ENCODE measurements at places on chromosomes 16 and 17.

GRCh38 chr17:64214950-64215349 lies 48.1 kb downstream of the TEX2 start:
- DNase-seq = no peak

DNA sequence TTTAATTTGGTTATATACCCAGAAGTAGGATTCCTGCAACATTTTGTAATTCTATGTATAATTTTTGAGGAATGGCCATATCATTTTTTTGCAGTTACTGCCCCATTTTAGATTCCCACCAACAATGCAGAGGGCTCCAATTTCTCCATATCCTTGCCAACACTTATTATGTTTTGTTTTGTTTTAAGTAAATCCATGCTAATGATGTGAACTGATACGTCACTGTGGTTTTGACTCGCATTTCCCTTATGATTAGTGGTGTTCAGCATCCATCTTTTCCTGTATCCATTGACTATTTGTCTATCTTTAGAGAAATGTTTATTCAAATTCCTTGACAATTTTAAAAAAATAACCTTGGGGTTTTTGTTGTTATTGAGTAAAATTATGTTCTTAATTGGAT lies 826.4 kb downstream of the CDH11 start:
- no peak for DNase-seq

DNA sequence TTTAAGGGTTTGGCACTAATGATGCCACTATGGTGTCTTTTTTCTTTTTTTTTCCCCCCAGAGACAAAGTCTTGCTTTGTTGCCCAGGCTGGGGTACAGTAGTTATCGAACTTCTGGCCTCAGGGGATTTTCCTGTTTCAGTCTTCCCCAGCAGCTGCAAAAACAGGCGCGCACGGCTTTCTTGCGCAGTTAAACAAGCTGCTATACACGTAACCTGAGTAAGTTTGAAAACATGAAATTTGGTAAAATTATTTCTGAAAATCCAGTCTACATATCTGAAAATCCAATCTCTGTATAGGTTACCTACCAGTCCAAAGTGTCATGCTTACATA lies 11.8 kb downstream of the TEX14 start:
- DNase-seq = no peak

DNA sequence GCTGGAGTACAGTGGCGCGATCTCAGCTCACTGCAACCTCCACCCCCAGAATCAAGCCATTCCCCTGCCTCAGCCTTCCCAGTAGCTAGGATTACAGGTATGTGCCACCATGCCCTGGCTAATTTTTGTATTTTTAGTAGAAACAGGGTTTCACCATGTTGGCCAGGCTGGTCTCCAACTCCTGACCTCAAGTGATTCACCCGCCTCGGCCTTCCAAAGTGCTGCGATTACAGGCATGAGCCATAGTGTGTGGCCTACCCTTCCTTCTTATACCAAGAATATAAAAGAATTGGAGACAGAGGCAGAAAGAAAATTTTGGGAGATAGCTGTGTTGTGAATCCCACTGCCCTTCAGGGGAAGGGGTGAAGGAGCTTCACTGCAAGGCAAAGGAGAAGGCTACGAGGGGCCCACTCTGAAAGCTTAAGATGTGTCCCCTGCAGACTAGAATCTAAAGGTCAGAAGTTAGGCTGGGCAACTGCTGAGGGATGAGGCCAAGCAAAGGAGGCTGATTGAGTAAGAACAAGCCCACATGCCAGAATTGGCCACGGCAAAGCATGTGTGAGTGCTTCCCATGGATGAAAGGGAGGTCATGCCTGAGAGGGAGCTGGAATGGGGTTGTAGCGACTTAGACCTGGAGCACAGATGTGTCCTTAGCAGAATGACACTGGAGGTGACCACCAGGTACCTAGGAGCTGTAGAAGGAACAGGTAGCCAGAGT lies 8.4 kb upstream of the CRYBA1 start:
- no peak for DNase-seq

DNA sequence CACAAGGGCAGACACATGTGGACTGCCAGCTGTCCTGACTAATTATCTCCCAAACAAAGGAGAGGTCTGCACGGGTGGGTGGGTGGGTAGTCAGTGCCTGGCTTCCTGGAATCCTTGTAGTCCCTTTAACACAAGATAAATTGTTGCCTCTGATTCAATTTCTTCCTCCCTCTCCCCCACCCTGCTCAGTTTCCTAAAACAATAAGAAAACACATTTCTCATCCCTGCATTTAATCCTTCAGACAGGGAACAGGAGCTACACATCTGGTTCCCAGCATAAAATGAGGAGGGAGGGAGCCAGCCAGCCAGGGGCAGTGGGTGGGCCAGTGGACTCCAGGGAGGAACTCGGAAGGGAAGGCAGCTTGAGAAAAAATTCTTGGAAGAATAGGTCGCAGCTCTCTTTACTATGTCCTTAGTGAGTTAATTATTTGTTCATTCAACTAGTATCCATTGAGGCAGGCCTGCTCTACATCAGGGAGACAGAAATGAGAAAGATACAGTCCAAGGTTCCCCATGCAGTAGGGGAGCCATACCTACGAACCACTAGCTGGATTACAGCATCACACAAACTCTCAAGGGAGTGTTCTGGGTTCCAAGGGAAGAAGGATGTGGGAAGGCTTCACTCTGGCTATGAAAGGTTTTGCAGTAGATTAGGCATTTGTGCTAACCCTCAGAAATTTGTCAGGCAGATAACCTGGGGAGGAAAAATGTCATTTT lies 58.3 kb downstream of the CCT6B start:
- DNase-seq = no peak

- DNase-seq = no peak
Measured at GRCh38 chr16:84360170-84360569, 8.2 kb upstream of the ATP2C2 start.

- DNase-seq = no peak
Measured at GRCh38 chr16:28607116-28607623, 2.7 kb downstream of the SULT1A1 start.

- DNase-seq = peak; percentile 45
Measured at GRCh38 chr16:47142821-47143676, 696 bp downstream of the NETO2 start.

DNA sequence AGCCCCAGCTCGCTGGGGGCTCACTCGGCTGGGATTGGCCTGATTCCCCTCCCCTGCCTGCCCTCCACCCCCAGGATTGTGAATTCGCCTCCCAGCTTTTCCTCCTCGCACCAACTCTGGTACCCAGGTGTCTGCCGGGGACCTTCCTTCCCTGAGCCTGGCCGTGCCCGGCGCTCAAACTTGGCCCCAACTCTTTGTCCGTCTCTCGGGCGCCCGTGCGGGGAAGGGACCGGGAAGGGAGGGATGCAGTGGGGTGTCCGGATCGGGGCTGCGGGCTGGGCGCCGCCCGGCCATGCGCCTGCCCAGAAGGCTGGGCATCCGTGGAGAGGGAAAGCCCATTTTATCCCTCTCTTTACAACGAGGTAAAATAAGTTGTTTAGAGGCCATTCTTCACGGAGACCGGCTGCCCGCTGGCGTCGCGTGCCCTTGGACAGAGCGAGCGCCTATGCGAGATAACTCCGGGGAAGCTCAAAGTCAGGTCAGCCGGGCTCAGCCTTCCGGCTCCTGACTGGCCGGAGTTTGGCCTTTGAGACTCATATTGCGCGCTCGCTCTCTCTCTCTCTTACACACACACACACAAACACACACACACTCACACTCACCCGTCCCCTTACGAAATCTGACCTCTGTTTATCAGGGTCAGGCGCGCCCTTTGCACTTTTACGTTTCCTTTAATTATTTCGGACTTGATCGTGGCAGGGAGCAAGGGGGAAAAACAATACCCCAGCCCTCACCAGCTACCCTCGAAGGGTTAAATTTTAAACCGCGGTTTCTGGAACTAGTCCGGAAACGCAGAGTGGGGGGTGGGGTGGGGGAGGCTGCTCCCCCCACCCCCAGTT lies 774 bp upstream of the MAF start:
- no peak for DNase-seq

GRCh38 chr17:31062346-31062745 lies 32.4 kb upstream of the NF1 start:
- no peak for DNase-seq

- DNase-seq = no peak
Measured at GRCh38 chr17:63086483-63087185, 120.6 kb downstream of the TANC2 start.

DNA sequence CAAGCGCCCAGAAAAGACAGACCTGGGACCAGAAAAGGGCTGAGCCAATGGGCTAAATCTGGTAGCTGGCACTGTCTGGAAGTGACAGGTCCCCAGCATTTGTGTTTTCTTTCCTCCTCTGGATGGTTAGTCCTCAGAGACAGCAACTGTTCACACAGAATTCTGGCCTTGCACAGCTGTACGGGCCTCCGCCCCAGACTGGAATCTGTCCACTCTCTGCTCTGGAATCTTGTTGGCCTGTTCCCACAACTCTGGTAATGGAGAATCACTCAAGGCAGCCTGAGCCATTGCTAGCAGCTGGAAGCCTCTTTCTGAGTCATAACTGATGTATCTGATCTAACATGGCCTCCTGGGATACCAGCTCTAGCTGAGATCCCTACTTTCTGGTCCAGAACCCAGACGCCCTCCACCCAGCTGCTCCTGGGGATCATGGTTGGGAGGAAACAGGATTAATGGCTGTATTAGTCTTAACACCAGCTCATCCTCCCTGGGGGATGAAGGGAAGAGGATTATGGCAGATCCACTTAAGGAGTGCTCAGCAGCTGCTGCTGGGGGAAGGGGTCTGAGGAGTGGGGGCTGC lies 9.1 kb downstream of the ZNF668 start:
- DNase-seq = peak; percentile 89

DNA sequence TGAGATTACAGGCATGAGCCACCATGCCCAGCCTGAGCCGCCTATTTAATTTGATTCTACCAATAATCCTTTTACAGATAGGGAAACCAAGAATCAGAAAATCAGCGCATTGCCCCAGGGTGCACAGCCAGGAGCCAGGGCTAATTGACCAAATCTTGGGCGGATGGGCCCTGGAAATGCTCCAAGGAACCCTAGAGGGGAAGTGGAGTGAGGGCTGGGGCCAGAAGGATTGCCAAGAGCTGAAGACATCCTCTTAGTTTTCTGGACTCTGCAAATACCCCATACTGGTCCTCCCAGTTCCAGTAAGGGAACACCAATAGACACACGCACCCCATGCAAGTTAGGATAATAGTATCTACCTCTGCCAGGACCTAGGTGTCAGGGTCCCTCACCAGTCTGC lies 3.8 kb downstream of the FHOD1 start:
- no peak for DNase-seq

DNA sequence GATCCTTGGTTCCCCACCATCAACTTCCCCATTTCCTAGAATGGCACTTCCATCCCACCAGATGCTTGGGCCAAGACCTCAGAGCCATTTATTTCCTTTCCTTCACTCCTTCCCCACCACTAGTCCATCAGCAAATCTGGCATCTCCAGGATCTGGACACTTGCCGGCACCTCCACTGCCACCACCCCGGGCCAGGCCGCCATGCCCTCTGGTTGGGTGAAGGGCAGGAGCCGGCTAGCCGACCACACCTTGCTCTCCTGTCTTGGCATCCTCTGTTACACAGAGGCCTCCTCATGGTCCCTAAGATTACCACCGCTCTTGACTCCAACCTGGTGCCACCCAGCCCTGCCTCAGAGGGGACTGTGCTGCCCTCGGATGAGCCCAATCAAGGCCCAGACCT lies 104.5 kb downstream of the RMI2 start:
- DNase-seq = no peak

DNA sequence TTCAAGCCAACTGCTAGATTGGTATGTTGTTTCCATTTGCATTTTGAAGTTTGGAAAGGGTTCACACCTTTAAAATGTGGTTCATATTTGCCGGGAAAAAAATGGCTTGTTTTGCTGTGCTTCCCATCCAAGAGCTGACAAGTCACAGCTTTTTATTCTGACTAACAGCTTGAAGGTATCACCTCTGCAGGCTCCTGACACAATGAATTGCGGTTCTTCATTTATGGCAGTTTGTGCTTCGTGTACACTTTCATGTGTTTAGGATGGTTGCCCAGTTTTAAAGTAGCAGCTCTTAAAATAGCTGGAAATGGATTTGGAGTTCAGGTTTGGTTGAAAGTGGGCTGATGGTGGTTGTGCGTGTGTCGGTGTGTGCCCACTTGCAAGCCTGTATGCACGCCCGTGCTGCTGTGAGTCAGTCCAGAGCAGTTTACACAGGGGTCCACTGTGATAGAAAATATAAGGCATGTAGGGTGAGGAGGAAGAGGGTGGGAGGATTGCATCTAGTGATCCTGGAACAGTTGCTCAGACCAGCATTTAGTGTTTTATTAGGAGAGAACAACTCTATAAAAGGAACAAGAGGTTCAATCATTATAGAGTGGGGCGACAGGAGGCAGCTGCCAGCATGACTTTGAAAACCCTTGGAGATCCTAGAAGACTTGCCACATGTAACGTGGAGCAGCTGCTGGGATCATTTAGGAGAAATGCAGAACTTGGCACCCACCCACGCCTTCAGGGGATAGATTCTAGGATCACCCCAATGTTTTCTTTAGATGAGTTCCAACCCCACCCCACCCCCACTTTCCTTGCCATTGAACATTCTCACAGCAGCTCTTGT lies 108.0 kb upstream of the TBX2 start:
- no peak for DNase-seq

DNA sequence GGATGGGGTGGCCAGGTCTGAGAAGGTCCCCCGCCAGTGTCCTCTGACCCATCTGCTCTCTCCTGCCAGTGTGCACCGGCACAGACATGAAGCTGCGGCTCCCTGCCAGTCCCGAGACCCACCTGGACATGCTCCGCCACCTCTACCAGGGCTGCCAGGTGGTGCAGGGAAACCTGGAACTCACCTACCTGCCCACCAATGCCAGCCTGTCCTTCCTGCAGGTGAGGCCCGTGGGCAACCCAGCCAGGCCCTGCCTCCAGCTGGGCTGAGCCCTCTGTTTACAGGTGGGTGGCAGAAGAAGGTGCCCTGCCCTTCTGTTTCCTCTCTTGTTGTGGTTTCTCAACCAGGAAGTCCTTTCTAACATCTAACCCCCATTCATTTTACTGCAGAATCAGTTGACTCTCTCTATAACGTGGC lies 7.1 kb downstream of the ERBB2 start:
- no peak for DNase-seq

- no peak for DNase-seq
Measured at GRCh38 chr17:1847191-1847590, 17.4 kb downstream of the RPA1 start.

- no peak for DNase-seq
Measured at GRCh38 chr16:75112734-75113491, 3.7 kb downstream of the LDHD start.

DNA sequence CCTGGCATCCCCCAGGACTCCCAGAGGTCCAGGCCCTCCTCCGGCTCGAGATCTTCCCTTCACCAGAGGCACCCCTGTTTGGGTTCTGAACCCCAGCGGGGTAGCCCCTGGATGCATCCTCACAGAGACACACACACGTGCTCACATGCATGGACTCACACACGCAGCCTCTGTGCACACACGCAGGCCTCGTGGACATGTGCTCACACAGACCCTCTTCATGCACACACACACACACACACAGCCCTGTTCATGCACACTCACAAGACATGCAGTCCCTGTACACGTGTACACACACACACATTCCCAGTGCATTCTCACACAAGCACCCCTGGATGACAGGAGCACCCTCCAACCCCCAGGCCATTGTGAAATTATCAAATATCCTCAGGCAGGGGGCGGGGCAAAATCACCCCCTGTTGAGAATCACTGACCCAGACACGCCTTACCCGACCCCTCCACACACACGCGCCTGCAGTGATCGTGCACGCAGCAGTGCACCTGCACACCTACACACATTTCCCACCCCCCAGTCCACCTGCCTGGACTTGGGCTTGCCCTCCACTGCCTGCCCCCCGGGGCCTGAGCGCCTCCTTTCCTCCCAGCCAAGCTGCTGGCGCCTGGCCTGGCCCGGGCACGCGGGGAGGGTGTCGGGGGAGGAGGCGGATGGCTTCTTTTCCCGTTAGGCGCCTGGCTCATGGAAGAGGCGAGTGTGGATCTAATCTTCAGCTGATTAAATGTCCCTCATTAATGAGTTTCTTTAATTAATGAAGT lies 62.6 kb downstream of the ENGASE start:
- no peak for DNase-seq

Measured in fibroblast of skin of left quadriceps (primary cell).